Stomach (tissue), 19 donors: ENCODE measurements at places on chromosomes 6 and 20. TPM values are rescaled to one million over a fixed set of nuclear protein-coding genes. Genes with fewer than 3 reads are reported as not detected.

- no peak for DNase-seq
These were observed 101.5 kb downstream of the RPP40 start for GRCh38 chr6:4902363-4902762.

GRCh38 chr6:168709390-168709789 lies 268.4 kb downstream of the SMOC2 start:
- no peak for DNase-seq

- DNase-seq, result no peak
These were observed 12.3 kb downstream of the GHRH start for GRCh38 chr20:37249304-37249703.

- DNase-seq, result no peak
These were observed 141.2 kb downstream of the RALGAPA2 start for GRCh38 chr20:20571068-20571780.

The FOXC1 gene
- 2.0 TPM for total RNA-seq

The BCAS1 gene
- total RNA-seq, result 70.7 TPM

- DNase-seq, result no peak
These were observed 23.7 kb downstream of the NCOA7 start for GRCh38 chr6:125814481-125814880.

The EBF4 gene
- 7.0 TPM for total RNA-seq

DNA sequence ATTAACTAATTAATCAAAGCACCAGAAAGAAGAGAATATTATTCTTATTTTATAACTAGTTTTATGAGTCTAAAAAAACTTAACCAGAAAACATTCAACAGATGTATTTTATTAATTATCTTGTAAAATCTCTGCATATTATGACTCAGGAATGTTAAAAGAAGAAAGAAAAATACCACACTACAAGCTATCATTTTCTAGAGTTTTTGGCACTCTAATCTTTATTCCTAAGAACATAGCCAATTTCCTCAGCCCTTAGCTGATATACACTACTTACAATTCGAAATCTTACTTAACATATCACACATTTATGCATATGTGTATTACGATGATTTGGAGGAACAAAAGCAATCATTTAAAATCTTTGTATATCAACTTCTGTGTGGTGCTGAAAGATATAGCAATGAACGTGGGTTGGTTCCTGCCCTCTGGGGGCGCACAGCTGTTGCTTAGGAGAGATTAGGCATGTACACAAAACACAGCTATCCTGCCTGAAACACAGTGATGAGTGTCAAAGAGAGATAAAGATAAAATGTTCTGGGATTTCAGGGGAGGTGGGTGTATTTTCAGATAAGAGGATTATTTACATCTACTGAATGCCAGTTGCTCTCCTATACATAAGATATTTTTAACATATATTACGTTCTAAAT lies 404.5 kb downstream of the SYNE1 start:
- DNase-seq, result peak; percentile 48

DNA sequence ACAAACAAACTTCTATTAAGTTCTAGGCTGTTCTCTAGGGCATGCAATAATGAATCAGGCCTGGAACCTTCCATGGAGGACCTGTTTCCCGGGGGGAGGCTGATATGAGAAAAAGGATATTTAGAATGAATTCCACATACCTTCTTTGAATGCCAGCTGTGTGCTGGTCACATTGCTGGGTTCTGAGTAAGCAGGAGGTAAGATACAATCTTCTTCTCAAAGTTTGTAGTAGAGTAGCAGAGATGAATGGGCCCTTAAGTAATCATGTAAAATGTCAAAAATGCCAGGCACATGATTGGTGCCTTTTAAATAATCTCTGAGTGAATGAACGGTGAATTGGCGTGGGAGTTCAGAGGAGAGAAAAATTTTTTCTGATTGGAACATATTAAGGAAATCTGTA lies 47.4 kb downstream of the TGM2 start:
- no peak for DNase-seq

DNA sequence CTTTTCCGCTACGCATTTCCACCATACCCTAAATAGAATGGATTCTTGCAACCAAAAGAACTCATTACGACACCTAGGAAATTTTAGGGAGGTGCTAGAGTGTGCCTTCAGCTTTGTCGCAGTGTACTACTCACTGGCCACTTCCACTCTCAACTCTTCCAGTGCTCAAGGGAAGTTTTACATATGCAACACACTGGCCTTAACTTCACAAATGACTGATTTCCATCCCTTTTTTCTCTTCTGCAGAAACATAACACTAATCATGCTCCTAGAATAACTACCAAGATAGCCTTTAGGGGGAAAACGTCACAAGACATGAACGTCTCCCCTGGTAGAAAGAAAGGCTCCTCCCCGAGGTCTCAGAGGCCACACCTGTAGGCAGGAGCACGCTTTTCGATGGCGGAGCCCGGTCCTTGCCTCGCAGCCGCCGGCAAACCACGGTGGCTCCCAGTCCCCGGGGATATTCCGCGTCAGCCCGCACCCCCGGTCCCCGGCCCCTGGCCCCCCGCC lies 584 bp downstream of the LYRM4 start:
- DNase-seq, result peak; percentile 87

DNA sequence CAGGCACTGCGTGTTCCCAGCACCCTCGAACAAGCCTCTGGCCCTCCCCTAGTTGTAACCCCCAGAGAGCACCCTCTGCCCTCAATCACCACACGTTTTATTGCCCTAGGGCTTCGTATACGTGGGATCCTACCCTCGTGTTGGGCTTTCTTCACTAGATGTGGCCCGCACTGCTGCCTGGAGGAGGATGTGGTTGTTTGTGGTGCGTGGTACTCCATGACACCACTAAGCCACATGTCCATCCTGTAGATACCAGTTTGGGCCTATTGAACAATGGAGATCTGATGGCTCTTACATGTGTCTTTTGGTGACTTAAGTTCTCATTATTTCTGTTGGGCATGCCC lies 17.0 kb downstream of the SLC2A4RG start:
- no peak for DNase-seq

- no peak for DNase-seq
These were observed 43.9 kb downstream of the PLCB4 start for GRCh38 chr20:9112541-9113515.

DNA sequence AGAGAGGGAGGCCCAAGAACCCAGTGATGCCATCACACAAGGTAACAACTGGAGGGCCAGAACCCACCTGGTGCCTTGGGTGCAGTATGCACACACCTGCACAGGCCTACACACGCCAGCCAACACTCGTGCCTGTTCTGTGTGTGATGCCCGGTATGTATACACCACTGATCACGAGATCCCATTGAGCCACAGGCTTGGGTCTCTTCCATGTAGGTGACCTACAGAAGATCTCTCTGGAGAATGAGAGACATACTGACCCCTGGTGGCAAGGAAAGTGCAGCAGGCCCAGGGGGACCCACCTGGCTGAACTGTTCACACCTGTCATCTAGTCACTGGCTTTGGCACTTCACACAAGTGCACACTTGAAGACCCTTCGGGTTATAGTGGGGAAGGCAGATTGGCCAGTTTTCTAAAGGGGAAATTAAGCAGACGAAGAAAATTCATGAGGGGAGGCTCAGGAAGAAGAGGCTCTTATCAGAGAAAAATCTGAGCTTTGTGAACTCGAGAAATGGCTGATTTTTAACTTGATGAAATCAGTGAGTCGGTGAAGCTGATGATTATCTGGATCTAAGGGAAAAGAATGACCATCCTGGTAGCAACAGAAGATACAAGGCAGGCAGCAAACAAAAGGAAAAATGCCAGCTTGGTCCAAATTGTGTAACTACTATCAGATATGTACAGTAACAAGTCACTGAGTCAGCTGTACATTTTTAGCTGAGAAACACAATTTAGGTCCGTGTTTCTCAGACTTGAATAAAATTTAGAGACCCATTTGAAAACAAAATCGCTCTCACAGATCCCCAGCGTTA lies 69.1 kb upstream of the PBOV1 start:
- DNase-seq, result peak; percentile 80

GRCh38 chr6:53811082-53811481 lies 16.3 kb downstream of the LRRC1 start:
- DNase-seq, result peak; percentile 84

GRCh38 chr6:77566235-77566634 lies 86.6 kb upstream of the MEI4 start:
- DNase-seq, result no peak

DNA sequence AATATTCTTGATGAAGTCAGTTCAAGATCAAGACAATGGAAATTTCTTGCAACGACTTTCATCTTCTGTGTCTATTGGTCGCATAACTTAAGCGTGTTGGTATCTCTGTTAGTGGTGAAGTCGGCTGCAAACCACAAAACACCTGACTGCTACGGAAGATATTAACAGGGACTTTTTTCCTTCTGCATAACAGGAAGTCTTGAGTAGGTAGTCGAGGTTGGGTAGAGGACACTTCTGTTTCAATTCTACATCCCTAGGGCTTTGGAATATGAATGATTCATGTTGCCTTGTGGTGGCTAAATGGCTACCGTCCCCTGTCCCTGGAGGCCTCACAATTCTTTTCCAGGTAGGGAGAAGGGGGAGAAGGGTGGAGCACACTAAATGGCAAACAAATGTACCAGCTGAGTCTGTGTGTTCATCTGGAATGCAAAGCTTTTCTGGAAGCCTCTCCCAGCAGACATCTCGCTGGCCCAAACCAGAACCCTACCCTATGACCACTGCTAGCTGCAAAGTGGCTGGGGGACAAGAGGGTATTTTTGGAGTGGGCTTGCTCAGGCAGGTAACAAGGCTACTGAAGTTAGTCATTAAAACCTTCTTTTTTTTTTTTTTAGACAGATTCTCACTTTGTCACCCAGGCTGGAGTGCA lies 34.6 kb upstream of the NKX2-2 start:
- DNase-seq, result no peak

The DEFB124 gene
- not detected for total RNA-seq

DNA sequence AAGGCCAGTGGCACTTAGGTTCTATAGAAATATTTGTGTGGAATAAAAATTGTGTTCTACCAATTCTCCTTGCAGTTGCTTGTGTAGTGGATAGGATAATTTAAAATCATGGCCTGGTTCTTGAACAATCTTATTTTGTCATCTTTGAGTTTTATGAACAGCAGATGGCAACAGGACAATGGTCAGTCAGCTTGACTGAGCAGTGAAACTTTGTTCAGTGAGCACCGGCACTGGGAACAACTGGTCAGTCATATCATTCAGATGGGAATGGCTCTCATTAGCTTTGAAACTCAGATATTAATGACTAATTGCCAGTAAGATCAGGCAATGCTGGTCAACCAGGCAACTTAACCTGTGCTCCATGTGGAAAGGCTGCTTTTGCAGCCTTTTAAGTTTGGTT lies 129.2 kb downstream of the BCKDHB start:
- no peak for DNase-seq

- DNase-seq, result no peak
These were observed 745 bp upstream of the AGPAT1 start for GRCh38 chr6:32176476-32177182.

GRCh38 chr20:23609486-23610109 lies 3.9 kb upstream of the CST9 start:
- DNase-seq, result no peak

GRCh38 chr6:90463359-90463758 lies 123.5 kb downstream of the MAP3K7 start:
- peak; percentile 21 for DNase-seq

DNA sequence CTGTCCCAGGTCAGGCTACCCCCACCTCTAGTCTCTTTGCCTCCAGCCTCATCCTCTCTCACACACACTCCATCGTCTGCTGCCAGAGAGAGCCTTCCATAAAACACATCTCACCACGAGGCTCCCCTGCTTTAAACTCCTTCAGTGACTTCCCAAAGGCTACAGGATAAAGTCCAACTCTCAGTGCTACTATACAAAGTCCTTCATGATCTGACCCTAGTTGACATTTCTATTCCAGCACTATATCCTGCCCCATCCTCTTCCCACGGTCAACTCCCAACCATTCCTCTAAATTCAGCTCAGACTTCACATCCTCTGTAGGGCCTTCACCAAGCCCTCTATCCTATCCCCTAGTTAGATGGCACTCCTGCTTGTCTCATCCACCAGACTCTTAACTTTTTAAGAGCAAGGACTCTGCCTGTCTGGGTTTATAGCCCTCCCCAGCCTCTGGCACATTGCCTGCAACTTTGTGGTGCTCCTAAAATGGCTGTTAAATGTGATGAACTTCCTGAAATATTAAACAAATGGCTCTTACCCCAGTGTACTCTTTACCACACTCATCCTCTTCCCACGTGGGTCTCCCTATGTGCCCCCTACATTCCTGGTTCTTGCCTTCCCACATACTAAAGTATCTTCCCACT lies 36.1 kb downstream of the KIF16B start:
- no peak for DNase-seq

DNA sequence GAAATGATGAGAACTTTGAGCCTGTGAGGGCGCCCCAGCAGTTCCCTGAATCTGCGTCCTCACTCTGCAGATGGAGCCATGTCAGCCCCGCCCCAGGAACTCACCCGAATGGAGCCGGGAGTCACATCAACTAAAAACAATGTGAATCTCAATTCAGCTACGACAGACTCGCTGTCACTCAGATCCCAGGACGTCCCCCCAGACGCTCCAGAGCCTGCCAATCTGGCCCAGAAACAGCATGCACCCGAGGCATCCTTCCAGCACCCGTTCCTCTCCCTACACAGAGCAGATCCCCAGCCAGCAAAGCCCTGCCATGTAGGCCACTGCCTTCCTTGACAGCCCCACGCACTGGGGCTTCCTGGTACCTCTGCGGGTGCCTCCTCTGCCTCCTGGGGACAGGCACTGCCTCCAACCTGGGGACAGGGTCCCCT lies 248.0 kb downstream of the TTLL2 start:
- DNase-seq, result no peak

DNA sequence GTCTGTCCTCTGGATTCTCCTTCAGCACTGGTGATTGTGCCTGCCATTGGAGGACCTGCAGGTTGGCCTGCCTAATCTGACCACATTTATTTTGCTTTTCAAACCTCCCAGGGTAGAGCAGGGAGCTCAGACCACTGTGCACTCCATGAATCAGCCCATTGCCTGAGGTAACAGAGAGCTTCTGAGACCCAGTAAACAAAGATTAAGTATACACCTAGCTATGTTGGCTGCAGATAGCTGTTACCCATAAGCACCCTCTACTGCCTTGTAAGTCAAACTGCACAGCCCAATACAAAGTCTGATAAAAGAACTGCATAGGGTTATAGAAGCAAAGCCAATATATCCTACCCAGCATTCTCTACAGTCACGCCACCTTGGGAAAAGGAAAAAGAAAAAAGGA lies 338.7 kb downstream of the HTR1B start:
- no peak for DNase-seq

- no peak for DNase-seq
These were observed 332.1 kb downstream of the UTRN start for GRCh38 chr6:144617191-144617590.
